ENCODE measurements at places on chromosomes 11 and 22.
A peak's percentile ranks its signal among the peaks of the same experiment; 100 is the strongest.

DNA sequence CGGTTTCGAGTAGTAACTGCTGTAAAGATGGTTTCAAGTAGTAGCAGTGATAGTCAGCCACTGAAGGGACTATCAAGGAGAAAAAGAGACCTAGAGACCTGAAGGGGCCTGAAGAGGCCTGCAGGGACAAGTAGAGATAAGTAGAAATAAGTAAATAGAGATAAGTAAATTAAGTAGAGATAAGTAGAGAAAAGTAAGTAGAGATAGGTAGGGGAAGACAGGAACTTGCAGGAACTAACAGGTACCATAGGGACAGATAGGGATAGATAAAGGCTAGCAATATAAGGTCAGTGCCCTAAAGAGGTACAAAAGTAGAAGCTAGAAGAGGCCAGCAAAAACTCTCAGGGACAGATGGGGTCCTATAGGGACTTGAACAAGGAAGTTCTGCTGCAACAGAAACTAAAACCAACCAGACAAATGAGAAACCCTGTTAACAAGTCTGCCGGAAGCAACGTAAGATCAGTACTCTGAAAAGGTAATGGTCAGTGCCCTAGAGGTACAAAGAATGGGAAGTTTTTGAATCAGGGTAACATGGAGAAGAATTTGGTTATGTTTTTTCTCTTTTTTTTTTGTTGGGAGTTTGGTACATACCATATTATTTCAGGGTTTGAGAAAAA lies 9.6 kb upstream of the SC5D start:
- no peak for DNase-seq

- DNase-seq = no peak
Measured at GRCh38 chr11:109929308-109929707, 163.9 kb upstream of the ZC3H12C start.

- DNase-seq = no peak
Measured at GRCh38 chr11:79274636-79275331, 166.0 kb downstream of the TENM4 start.

DNA sequence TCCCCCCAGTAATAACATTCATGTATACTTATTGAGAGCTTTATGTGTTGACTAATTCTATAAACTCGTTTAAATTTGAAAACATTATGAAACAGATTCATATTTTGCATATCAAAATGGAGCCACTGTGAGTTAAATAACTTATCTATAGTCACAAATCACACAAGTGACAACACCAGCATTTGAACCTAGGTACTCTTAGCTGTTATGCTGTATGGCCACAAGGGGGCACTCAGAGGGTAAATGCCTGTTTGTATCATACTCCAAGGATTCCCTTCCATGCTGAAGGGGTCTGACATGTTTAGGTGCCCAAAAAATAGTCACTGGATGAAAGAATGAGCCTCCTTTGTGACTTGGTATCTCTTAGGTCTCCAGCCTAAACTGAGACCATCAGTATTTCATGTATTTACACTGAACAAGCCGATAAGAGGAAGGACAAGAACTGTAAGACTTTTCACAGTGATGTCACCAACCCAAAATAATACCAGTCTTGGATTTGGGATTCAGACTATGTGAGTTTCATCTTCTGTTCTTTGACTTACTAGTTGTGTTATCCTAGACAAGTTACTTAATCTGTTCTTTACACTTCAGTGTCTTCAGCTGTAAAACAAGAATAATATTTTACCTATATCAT lies 12.2 kb upstream of the OR52D1 start:
- DNase-seq = peak; percentile 32

DNA sequence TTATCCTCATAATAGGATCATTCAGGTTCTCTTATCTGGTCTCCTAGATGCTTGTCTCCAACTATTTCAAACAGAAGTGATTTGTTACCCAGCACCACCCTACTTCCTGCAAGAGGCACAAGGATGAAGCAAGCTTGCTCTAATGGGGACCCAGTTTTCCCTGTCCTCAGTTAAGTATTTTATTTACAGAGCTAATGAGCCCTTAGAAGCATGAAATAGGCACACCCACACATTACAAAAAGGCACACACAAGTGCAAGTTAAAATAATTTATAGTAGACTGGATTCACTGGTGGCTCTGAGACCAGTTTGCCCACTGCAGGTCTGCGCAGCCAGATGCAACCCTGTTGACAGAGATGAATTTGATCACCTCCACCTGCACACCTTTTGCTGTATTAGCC lies 167.5 kb downstream of the KIRREL3 start:
- no peak for DNase-seq

DNA sequence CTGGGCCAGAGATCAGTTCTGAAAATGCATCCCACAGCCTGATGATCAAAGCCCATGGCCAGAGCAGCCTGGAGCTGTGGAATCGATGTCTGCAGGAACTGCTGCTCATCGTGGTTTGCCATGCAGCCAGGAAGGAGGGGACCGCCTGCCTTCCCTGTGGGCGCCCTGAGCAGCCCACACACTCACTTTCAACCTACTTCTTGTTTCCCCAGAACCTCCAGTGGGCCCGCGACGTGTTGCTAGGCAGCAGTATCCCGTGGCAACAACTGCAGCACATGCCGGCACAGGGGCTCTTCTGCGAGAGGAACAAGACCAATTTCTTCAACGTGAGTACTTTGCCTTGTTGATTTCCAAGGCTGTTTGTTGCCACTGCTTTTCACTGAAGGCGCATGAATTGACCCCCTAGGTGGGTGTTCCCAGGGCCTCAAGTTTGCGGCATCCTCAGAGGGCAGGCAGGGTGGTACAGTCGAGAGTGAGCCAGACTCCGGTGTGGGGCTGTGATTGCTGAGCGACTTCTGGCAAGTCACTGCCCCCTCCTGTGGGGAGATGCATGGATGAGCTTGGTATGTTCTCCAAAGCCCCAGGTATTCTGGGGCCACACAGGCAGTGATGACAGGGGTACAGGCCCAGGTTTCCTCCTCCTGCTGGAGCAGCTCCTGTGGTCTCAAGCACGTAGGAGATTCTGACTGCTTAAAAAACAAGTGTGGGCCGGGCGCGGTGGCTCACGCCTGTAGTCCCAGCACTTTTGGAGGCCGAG lies 47.0 kb upstream of the SUSD2 start:
- DNase-seq = peak; percentile 47

DNA sequence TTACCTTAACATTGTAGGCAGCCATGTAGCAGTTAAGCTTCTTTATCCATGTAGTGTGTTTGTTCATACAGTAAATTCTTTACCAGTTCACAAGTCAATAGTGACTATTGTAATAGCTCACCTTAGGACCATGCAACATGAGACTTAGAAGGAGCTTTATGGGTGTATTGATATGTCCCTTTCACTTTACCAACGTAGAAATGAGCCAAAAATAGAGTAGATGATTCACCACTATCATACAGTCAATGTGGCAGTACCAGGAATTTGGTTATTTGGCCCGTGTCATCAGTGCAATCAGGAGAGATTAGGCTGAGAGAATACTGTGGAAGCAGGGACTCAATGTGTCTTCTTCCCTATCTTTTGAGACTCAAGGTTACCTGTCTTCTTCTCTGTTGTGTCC lies 4.7 kb downstream of the ZDHHC13 start:
- DNase-seq = no peak

DNA sequence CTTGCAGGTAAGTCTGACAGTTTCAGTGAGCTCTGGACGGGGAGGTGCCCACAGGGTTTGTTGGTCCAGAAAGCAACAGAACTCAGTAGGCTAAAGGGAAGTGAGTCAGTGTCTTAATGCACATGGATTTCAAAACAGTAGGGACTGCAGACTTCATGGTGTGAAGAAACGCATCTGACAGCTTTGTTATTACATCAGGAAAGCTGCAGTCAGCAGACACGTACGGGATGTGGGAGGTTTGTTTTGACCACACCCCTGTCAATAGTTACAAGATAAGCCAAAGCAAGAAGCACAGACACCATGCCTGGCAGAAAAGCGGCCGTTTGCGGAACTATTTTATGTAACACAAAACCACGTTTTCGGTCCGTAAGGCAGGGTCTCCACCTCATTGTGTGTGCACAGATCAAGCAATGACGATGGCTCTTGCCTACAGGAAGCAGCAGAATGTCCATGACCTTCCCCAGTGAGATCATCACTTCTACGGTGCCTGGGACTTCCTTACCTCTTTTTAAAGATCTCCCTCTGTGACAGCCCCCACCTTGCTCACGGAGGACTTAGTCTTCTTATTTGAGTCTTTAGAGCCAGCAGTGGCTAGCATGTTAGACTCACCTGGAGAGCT lies 58.2 kb upstream of the FTH1 start:
- peak; percentile 57 for DNase-seq

All from activated CD4-positive, alpha-beta T cell treated with anti-CD3 and anti-CD28 coated beads, Interleukin-2, amount 50 U/mL, for 48 hours (primary cell).